ENCODE measurements at places on chromosomes 12 and 14.

DNA sequence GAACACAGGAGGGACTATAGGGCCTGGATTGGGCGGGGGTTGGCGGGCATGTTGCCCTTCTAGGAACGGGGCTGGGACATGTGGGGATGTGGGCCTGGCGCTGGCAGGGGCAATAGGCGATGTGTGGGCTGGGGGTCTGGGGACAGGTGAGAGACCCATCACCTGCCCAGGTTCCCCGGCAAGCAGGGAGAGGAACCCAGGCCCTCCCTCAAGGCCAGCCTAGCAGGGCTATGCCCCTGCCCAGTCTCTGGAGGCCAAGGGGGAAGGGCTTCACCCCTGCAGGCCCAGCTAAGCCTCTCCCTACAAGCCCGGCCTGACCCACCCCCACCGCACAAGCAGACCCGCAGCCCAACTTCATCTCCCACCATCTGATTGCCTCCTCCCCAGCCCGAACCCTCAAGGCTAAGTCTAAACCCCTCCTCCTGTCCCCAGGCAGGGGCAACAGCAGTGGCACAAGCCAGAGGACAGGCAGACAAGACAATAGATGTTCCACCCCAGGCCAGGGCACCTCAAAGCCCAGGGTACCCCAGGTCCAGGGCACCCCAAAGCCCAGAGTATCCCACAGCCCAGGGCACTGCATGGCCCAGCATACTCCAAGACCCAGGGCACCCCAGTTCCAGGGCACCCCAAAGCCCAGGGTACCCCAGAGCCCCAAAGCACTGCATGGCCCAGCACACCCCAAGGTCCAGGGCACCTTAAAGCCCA is 6.5 kb downstream of the JAG2 start:
- DNase-seq: no peak

DNA sequence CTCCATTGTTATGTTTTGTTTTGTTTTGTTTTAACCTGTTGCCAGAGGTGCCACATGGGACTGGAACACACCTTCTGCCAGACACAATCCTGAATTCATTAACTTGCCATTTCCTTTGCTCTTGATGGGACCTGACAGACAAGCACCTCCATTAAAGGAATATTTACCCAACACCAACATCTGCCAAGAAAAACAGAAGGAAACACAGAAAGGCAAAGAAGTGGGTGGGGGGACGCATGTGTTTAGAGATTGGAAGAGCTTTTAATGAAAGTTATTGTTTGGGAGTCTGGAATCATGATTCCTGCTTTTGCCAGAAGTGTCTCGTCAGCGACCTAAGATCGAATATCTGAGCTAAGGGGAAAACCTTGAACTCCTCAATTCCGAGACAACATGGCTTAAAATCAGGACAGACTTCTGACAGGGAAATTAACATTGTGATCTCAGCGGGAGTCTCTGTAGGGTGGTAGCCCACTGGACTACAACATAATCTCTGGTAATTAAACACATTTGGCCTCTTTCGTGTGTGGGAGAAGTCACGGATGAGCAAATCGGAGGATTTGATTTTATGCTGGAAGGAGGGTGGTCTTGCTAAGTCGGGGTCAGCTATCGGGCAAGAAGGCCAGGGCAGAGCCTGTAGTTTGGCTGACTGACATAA is 210.4 kb upstream of the FAR2 start:
- DNase-seq: no peak

DNA sequence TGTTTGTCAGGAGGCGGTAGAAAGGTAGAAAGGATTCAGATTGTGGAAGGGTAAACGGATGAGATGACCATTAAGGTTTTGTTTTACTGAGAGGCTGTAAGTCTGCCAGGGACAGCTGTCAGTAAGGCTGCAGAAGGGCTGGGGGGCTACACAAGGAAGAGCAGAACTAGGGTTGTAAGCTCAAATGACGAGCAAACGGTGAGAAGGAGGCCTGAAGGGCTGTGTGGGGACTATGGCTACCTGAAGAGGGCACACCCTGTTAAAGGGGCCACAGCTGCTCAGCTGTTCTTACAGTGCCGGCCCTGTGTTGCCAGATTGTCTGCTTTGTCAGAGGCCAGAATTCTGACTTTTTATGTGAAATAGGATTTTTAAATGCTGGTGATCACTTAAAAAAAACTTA is 19.1 kb downstream of the VASH1 start:
- DNase-seq: no peak

DNA sequence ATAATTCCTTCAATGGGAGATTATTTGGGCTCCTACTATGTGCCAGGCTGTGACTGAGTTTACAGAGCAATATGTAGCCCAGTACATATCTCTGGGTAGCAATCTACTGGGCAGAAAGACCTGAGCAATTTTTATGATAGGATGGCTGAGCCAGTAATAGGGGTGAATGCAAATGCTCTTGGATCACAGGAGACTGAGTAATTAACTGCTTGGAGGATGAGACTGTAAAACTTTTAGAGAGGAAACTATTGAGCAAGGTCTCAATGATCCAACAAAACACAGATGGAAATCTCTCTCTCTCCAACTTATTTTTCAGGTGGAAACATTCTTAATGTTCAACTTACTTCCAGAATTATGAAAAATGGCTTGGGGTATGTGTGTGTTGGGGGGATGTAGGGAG is 402.2 kb downstream of the AEBP2 start:
- DNase-seq: no peak

- DNase-seq: no peak
Observed at GRCh38 chr12:101855364-101855884, 22.0 kb upstream of the DRAM1 start.

- DNase-seq: no peak
Observed at GRCh38 chr12:56878010-56878339, 56.2 kb downstream of the SDR9C7 start.

GRCh38 chr14:33788161-33788560 is 162.7 kb downstream of the EGLN3 start:
- no peak for DNase-seq

Data from DMS79 (cell line).